Activated CD8-positive, alpha-beta memory T cell treated with anti-CD3 and anti-CD28 coated beads for 36 hours (primary cell): ENCODE measurements at places on chromosomes 5 and 9. TPM values are rescaled to one million over a fixed set of nuclear protein-coding genes. Genes with fewer than 3 reads are reported as not detected.

Gene RPL12
- total RNA-seq: 1,573 TPM

Gene ARHGEF28
- not detected for total RNA-seq

Gene TPD52L3
- not detected for total RNA-seq

Gene TAF11L5
- not detected for total RNA-seq

Gene C9orf50
- total RNA-seq: not detected
